ENCODE measurements at places on chromosomes 12 and 14. TPM values are rescaled to one million over a fixed set of nuclear protein-coding genes. Genes with fewer than 3 reads are reported as not detected.

DNA sequence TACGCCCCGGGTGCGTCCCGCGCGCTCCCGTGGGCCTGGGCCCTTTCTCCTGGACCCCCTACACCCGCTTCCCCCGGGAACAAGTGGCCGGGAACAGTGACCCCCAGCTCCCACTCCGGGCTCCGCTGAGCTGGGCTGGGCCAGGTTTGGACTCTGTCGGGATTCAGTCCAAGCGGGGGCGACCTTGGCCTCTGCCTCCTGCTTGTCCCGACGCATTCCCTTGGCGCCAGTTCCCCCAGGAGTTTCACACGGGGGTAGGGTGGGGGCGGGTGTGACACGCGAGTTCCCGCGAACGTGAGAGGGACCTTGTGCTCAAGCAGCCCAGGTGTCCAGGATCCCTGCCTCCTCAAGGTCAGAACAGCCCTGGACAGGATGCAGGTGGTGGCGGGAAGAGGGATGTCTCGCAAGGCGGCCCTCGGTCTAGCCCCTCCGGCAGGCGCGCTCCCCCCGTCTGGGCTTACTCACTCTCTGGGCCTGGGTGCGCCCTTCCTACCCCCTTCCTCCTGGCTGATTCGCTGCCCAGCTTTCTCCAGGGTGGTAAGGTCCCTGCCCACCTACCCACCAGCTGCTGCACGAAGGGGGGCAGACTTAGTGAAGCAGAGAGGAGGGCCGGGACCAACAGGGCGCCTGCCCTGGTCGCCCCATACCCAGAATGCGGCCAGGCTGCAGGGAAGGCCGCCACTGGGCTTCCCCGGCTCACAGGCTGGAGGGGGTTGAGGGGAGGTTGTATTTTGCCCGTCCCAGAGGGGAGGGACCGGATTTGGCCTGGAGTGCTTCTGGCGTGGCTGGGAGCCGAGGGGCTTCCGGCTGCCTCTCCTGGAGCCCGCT lies 862 bp downstream of the CRIP2 start:
- peak; percentile 80 for DNase-seq

- DNase-seq, result no peak
These were observed 777 bp downstream of the ASCL1 start for GRCh38 chr12:102958073-102958829.

- peak; percentile 55 for DNase-seq
These were observed 2.9 kb upstream of the PTHLH start for GRCh38 chr12:27975222-27976136.

OR6S1 gene
- total RNA-seq, result not detected

GRCh38 chr14:64845878-64846277 lies 33.8 kb downstream of the SPTB start:
- no peak for DNase-seq

RDH11 gene
- total RNA-seq, result 36.6 TPM

DNA sequence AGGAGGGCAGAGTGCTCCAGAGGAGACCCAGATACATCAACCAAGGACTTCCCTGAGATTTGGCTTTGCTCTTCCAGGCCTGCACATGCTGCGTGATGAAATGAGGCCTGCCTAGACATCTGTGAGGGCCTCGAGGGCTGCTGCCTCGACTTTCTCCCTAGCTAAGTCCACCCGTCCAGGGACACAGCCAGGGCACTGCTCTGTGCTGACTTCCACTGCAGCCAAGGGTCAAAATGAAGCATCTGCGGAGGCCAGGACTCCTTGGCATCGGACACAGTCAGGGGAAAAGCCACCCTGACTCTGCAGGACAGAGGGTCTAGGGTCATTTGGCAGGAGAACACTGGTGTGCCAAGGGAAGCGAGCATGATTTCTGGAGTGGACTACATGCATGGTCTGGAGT lies 10.7 kb downstream of the SLC25A47 start:
- DNase-seq, result no peak

GLIPR1 gene
- total RNA-seq, result 27.9 TPM

DNA sequence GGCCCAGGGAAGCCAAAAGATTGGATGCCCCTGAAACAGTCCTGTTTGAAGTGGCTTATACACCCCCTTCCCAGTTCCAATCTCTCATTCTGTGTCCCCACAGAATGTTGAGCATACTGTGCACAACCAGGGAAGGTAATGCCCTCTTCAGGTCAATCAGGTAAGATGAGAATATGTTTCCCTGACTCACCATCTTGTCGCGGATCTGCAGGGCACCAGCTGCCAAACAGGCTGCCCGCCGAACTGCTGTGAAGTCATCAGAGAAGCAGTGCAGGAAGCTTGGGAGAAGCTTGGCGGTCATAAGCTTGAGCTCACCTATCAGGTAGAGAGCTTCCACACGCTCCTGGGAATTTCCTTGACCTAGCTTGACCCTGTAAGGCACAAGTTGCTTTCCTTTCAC lies 9.6 kb downstream of the RIOX1 start:
- no peak for DNase-seq

DNA sequence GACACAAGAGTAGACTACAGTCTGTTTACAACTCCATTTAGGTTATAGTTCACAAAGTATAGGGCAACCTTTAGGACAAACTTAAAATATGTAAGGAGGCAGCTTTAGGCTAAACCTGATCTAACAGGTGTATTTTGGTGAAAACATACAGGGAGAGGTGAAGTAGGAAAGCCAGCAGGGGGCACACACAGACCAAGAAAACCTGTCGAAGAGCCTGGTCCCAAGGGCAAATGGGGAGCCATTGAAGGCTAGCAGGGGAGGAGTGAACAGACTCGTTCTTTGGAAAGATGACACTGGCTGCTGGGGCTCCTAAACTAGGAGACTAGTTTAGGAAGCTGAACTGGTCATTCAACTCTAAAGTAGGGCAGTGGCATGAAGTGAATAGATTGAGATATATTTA lies 138.8 kb upstream of the WSCD2 start:
- DNase-seq, result no peak

DNA sequence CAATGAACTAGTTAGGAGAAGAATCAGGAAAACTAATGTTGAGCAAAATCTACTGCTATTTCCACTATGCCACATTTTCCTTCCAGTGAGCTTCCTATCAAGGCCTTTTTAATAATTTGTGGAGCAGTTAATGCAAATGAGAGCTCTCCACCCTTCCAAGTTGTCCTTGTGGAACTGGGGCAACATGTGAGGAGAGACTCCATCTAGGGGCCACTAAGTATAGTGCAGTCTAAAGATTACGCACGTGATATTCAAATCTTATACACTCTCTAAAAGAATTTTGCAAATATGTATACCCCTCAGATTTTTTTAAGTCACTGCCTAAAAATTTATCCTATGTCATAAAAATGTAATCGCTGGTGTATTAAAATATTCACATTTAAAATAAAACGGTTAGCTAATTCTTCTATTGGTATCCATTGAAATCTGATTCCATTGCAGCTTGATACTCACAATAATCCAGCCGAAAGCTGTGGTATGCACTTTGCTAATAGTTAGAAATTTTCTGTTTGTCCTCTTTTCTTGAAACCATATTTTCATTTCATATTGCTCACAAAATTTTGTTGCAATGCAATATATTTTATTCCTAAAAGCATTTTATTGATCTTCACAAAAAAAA lies 100.1 kb downstream of the PAH start:
- DNase-seq, result no peak

TEX52 gene
- not detected for total RNA-seq

DNA sequence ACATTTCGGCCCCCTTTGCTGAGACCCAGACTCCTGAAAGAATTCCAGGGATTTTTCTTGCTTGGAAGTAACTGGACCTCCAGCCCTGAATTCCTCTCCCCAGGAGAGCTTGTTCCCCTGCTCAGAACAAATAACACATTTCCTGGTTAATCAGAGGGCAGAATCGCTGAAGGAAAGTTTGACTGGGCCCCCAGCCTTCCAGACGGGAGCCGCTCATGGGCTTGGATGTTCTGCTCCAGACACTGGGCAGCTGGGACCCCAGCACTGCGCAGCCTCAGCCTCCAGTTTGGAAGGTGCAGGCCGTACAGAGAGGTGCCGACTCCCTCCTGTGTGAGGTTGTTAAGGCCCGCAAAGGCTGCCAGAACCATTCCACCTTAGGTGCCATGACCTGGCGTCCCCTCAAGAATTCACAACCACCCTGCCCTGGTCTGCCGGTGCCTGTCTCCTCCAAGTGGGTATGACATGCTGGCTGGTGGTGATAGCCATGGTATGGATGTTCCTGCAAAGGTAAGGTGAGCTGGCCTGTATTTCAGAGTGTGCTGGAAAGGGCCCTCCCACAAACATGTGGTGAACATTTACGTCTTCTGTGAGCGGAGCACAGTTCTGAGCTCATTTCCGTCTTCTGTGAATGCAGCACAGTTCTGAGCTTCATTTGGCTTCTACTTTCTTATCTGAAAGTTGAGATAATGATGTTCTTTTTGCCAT lies 5.1 kb upstream of the LTBP2 start:
- no peak for DNase-seq
